ENCODE measurements at places on chromosomes 16 and 17.

DNA sequence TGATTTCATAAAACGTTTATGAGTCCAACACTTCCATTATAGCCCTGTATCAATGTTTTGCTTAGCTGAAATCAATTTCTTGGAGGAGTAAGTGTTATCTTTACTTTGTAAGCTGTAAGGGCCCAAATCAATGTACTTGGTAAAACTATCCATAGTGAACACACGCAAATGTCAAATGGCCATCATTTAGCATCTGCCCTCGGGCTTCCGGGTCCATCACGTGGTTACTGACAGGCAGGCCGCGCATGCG is 687 bp upstream of the NARF start:
- DNase-seq: peak; percentile 40

GRCh38 chr16:83420206-83420760 is 387.5 kb upstream of the HSBP1 start:
- no peak for DNase-seq

- peak; percentile 55 for DNase-seq
These were observed at the start of gene CPD for GRCh38 chr17:30378825-30379302. Gene CPD (plus strand): TSS chr17:30378927. CDS start chr17:30378981, 54 bp downstream.

DNA sequence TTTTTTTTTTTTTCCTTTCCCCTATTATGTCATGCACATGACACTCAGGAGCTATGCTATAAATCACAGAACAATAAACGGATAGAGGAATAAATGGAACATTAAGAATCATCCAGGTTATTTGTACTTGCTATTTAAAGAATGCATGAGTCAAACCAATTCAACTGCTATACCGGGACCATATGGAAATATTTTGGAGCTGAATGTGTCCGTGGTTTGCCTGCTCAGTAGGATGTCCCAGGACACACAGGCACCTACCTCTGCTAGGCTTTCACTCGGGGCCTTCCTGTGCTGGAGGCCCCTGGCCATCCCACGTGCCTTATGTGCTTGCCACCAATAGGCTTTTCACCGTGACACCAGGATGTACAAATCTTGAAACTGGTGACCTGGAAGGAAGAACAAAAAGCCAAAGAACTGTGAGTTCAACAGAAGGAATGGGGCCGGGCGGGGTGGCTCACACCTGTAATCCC is 15.3 kb upstream of the SEC14L1 start:
- peak; percentile 76 for DNase-seq

DNA sequence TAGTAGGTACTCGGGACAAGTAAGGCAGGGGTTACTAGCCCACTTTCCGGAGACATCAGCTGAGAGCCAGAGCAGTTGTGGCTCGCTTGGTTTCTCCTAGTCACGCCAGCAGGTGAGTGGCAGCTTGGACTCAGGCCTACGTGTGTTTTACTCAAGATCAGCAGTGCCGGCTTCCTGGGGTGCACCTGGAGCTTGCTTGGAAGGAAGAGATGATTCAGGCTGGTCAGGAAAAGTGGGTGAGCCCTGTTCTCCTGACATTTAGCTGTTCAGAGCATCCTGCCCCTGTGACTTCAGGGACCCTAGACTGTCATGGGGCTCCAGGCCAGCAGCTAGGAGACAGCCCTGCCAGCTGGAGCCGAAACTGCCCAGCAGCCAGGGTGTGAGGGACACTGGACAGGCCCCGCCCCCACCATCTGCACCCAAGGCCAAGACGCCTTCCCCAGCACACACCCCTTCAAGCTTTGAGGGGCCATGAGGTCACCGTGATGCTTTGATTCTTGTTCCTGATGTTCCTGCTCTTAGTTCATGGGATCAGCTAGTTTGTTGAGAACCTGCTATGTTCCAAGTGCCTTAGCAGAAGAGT is 238.0 kb upstream of the CIBAR2 start:
- no peak for DNase-seq

GRCh38 chr17:28484296-28484695 is 10.9 kb downstream of the SLC13A2 start:
- no peak for DNase-seq

DNA sequence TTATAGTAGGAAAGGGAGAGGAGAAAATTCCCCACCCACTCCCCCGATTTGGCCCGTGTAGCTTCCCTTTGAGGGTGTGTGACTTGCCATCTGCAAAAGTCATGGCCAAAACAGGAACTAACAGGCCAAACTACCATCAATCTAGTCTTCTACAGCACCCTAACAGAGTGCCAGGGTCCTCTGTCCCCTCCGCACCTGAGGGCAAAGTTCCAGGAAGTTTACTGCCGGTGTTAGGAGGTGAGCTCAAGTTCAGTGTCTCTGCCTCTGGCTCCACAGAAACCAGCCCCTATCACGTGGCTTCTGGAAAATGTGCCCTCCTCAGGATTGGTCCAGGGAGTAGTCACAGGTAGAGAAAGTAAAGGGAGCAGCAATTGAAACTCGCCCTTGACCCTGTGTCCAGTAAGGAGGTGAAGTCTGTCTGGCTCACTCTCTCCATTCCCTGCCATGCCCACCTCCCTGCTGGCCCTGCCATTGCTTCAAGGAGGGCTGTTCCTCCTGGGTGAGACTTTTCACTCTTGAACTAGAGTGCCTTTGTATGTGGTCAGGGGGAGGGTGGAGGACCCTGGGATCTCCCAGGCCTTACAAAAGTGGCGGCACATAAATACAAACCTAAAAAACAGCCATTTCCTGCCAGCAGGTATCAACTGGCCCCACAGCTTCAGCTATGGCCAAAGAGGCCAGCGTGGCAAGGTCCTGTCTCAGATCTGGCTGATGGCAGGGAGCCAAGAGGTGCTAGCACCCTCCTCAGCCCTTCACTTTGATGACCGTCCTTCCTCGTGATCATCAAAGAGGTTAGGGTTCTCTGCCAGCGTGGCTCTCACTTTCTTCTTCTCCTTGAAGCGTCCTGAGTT is 5.3 kb downstream of the PRR15L start:
- DNase-seq: no peak

DNA sequence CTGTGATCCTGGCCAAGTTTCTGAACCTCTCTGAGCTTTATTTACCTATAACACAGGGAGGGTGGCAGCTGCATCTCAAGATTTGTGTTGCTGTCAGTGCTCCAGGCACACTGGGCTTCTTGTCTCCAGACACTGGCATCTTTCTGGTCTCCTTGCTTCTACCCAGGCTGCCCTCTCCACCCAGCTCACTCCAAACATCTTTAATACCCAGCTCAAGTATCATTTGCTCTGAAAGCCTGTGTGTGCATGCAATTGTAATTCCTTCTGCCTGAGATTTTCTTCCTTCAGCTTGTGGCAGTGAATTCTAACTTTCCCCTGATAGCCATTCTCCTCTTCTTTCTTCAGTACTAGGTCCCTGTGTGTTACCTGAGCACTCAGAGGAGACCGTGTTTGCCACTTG is 50.7 kb upstream of the USP7 start:
- DNase-seq: no peak

DNA sequence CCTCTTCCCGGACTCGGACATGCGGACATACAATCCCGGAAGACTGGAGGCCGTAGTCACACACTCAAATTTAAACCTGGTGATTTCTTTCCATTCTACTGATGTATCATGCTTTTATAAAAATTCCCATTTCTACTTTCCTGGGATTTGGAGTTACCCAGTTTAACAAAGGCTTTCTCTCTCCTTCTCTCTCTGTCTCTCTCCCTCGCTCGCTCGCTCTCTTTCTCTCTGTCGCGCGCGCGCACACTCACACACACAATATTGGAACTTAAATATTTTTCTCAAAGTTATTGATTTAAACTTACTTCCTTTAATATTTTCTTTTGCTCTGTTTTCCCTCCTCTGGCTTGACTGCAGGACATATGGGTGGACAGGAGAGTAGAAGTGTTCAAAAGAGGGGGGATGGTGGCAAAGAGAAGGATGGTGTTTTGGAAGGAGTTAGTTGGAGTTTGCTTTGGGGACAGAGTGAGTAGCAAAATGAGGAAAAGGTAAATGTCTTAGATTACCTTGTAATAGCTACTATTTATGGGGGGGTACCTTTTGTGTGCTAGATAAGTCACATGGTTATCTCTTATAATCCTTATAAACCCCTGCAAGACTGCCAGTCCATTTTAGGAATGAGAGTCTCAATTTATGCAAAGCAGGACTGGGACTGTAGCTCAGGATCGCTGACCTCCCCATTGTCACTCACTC is 878 bp upstream of the TRIM25 start:
- DNase-seq: no peak

DNA sequence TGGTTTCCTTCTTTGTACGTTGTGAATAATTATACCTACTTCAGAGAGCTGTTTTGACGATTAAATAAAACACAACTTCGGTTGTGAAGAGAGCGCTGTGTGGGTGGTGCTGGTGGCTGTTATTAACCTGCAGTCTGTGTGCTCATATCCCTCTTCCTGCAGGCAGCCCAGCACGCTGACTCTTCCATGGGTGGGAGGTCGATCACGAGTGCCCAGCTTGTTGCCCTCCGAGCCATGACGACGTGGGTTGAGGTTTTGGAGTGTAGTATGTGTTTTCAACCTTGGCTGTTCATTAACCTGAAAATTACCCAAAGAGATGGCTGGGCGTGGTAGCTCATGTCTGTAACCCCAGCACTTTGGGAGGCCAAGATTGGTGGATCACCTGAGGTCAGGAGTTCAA is 11.3 kb upstream of the GCSH start:
- DNase-seq: no peak

GRCh38 chr16:17414916-17415315 is 55.8 kb downstream of the XYLT1 start:
- no peak for DNase-seq

DNA sequence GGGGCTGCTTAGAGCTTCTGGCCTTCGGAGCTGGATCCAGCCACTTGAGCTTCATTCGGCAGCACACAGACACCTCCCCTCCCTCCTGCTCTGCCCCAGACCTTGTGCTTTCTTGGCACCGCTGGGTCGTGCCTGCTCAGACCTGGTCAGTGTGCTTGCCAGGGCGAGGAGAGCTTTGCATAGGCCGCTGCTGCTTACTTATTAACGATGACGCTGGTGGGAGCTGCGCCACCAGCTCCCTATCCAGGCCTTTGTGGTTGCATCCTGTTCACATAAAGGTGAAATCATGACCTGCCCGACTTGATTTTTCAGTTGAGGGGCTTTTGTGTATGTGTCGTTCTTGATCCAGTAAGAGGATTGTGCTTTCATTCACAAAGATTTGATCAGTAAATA is 101.1 kb downstream of the MSI2 start:
- no peak for DNase-seq

DNA sequence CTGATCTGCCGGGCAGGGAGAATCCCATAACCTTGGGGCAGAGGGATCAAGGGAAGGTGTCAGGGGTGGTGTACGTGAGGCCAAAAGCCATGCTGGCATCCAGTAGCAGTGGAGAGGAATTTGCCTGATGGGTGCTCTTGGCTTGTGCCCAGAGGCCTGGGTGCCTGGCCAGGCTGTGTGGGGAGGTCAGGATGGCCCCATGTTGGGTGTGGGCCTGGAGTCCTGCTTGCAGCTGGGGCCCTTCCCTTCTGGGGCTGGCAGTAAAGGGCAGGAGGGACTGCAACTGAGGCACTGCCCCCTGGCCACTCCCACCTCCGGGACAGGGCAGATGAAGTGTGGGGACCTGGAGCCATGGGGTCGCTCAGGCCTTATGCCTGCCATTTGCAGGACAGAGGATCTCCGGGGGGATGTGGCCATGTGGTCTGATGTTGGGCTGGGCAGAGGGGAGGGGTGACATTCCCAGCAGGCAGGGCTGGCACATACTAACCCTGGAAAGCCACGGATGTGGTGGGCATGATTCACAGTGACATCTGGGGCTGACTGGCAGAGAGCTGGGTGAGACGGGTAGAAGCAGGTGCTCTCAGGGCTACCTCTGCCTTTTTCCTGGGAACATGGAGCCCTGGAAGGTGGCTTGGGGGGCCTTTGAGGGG is 3.5 kb downstream of the FMNL1 start:
- no peak for DNase-seq

DNA sequence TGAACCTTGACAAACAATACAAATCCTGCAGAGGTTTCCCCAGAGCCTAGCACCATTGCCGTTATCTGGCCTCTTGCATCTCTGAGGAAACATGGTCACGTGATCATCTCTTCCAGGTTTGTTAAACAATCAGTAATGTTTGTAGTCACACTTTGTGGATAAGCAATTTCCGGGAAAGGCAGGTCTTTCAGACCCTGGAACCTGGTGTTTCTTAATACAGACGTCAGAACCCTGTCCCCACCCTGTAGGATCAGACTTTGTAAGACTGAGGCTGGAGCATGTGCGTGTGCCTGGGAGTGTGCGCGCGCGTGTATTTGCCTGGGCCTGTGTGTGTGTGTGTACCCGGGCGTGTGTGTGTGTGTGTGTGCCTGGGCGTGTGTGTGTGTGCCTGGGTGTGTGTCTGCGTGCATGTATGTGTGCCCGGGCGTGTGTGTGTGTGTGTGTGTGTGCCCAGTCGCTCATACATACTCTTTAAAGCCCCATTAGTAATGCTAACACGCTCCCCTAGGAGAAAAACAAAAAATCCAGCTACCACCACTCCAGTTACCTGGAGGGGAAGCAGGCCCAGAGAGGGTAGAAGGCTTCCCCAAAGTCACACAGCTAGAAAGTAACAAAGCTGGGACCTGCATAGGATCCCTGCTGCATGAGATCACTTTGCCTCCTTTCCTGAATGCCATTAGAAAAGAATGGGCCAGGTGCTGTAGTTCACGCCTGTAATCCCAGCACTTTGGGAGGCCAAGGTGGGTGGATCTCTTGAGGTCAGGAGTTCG is 5.3 kb downstream of the CTNS start:
- no peak for DNase-seq
